ENCODE measurements at places on chromosomes 7 and 10. TPM values are rescaled to one million over a fixed set of nuclear protein-coding genes. Genes with fewer than 3 reads are reported as not detected.

TMEM176A gene
- total RNA-seq: 19.9 TPM

PRRT4 gene
- 0.27 TPM for total RNA-seq

FAM131B gene
- 6.4 TPM for total RNA-seq

TMEM178B gene
- total RNA-seq: 0.16 TPM

NT5C3A gene
- 27.1 TPM for total RNA-seq

DNA sequence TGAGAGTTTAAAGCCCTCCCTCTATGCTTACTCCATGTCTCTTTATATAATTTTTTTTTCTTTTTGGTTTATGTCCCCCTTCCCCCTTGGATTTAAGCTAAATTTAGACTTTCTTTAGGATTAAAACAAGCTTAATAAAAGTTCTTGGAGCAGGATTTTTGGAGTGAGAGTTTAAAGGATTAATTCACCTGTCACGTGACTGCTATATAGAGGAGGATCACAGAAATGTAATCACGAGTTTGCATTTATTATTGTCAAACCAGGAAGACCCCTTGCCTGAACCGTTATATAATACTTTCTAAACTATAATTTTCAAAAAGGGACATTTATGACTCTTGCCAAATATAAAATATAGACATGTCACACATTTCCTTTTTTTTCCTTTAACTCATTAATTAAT, 78.1 kb upstream of the IMMP2L start:
- DNase-seq: no peak

DNA sequence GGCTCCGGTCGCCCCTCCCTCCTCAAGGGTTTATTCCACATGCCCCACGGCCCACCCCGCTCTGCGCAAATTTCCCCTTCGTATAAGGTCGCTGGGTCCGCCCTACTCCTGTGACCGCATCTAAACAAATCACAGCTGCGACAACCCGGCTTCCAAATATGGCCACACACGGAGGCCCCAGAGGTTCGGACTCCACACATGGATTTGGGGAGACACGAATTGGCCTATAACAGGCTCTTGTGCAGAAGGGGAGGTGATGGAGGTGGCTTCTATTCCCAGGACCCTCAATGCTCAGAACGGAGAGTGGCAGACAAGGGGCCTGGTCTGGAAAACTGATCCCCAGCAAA, 90.1 kb downstream of the FOXL3 start:
- no peak for DNase-seq

DNA sequence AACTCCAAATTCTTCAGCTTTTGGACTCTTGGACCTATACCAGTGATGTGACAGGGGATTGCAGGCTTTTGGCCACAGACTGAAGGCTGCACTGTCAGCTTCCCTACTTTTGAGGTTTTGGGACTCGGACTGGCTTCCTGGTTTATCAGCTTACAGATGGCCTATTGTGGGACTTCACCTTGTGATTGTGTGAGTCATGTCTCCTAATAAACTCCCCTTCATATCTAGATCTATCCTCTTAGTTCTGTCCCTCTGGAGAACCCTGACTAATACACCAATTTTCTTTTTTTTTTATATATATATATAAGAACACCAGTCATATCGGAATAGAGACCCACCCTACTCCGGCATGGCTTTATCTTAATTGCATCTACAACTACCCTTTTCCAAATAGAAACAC, 166.8 kb downstream of the ETV1 start:
- no peak for DNase-seq

DNA sequence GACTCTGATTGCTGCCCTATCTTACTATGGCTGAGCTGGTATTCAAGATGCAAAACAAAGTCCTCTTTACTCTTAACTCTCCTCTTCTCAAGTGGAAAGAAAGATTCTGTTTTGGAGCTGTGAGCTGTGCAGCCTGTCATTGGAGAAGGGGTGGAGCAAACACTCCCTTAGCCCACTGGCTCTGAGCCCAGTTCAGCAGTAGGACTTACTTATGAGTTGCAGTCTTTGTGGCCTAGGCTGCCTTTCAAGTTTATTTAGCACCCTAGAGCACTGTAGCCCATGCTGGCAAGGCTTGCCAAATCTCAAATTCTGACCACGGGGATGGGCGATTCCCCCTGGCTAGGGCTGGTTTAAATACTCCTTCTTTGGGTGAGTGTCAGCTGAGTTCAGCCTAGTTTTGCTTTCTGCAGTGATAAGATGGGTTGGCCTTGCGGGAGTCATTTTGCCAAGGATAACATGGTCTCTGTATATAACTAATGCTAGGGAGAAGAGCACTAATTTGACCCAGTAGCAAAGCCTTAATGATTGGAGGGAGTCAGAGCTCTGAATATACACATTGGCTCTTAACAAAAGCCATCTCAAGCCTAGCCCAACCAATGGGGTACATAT, 110.2 kb downstream of the MYO3A start:
- no peak for DNase-seq

GRCh38 chr7:28615091-28615490, 202.8 kb downstream of the CREB5 start:
- DNase-seq: no peak

GRCh38 chr10:27826369-27826768, 80.8 kb upstream of the MKX start:
- no peak for DNase-seq

All from sigmoid colon (tissue), 7 donors.